Stimulated activated naive CD8-positive, alpha-beta T cell treated with anti-CD3 and anti-CD28 coated beads, Interleukin-15, Interleukin-2, amounts not matched to agents 100 U/mL and 50 U/mL, for 24 hours (primary cell): ENCODE measurements at places on chromosomes 4 and X.

- no peak for DNase-seq
Observed at GRCh38 chr4:78703079-78703478, 73.1 kb upstream of the BMP2K start.

DNA sequence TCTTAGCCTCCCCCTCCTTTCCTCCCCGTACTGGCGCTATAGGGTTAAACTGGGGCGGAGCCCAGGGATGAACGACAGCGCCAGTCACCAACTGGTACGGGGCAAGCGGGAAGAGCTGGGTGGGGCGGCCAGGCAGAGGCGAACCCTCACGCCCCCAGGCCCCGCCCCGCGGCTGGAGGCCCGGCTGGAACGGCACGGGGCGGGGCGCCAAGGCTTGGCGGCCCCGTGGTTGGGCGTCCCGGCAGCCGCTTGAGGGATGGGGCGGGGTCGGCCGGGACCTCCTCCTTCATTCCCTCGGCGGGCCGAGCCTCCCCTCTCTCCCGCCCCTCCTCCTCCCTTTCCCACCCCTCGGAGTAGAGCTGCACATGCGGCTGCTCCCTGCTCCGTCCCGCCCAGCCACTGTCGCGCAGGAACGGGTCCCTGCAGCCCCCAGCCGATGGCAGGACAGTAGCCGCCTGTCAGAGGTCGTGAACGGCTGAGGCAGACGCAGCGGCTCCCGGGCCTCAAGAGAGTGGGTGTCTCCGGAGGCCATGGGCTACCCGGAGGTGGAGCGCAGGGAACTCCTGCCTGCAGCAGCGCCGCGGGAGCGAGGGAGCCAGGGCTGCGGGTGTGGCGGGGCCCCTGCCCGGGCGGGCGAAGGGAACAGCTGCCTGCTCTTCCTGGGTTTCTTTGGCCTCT, at the start of gene EDA:
Gene EDA, plus strand, starts transcription at position 335 of the 678 bp plus-strand sequence.
- peak; percentile 71 for DNase-seq

GRCh38 chr4:4805887-4806286, 53.6 kb upstream of the MSX1 start:
- DNase-seq = no peak

DNA sequence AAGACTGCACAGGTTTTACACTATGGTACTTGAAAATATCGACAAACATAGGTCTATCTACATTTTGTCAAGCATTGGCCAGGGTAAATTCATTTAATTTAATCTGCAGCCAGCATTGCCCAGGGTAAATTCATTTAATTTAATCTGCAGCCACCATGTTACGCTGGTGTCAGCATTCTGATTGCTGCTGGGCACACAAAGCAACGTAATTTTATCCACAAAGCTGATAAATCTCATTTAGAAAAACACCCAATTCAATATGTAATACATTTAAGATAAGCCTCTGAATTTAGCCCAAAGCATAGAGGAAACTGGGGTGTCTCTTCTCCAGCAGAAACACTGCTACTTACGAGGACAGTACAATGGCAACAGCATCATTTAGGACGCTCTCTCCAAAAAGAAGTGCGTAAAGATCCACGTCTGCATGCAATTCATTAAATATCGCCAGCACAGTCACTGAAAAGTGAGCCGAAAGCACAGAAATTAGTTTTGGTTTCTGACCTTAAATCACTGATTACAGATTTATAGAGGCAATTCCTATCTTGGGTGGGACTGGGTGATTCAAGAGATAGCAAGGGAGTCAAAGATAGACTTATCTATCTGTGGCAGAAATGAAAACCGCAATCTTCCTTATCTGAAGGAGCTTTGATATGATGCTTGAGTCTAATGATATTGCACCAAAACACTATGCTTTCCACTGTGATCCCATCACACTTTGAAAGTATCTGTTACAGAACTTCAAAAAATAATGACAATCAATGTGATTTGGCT, 88.8 kb downstream of the CHST7 start:
- no peak for DNase-seq

DNA sequence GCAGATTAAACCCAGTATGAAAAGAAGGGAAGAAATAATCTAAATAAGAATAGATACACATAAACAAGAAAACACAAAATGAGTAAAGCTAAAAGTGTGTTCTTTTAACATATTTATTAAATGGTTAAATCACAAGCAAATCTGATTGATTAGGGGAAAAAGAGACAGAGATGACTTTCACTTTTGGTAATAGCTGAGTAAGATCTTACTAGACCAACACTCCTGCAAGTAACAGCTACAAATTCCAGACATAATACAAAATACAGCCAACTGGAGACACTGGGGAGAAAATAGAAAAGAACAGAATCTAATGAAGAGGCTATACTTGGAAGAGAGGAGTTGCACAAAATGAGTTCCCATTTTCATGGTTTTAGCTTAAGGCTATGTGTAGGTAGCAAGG, 33.5 kb downstream of the OR13H1 start:
- no peak for DNase-seq

DNA sequence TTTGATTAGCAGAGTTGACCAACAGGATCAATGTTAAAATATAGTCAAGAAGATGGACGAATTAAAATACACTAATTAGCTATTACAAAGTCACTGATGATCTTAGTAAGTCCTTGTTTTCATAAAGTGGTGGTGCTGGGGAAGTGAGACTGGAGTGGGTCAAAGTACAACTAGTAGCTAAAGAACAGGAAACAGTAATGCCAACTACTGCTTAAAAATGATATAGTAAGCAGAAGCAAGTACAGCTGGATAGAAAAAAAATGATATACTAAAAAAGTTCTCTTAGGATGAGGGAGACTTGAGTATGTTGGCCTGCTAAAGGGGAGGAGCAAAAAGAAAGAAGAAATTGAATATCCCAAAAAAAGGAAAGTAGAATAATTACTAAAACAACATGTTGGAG, 580.8 kb upstream of the FTHL17 start:
- no peak for DNase-seq

DNA sequence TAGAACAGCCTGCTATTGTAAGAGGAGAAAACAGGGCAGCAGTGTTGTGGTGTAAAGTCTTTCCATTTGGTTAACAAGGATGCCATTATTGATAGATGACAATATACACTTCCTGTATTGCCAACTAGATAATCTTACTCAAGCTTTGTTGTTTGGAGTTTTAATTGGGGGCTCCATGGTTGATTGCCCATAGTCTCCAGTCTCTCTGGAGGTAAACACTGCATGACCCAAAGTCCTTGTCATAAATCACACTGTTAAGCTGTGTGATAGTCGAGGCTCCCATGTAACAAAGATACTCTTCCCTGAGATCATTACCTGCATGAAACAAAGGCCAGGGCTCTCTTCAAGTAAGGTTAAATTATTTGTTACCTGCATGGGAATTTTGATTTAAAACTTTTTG, 394.6 kb downstream of the C4orf33 start:
- DNase-seq = no peak

DNA sequence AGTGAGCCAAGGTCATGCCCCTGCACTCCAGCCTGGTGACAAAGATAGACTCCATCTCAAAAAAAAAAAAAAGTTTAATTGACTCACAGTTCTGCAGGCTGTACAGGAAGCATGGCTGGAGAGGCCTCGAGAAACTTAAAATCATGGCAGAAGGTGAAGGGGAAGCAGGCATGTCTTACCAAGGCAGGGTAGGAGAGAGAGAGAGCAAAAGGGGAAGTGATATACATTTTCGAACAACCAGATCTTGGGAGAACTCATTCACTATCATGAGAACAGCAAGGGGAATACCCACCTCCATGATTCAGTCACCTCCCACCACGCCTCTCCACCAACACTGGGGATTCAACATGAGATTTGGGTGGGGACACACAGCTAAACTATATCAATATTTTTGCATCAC, 315.2 kb upstream of the HTR2C start:
- no peak for DNase-seq
